A549 treated with Mapracorat at 1 μM for 4 hours (cell line): ENCODE measurements at places on chromosomes 5 and 9. TPM values are rescaled to one million over a fixed set of nuclear protein-coding genes. Genes with fewer than 3 reads are reported as not detected.

CKMT2 gene
- not detected in 5 replicates for total RNA-seq

TLR4 gene
- total RNA-seq: 0.06 to 0.16 TPM (median 0.10 TPM) in 5 replicates

PTGS1 gene
- 1.5 to 2.1 TPM (median 1.7 TPM) in 5 replicates for total RNA-seq

ABO gene
- total RNA-seq: not detected in 5 replicates

TEX48 gene
- not detected in 5 replicates for total RNA-seq
